HFFc6 (cell line): ENCODE measurements at places on chromosomes 7 and 10. TPM values are rescaled to one million over a fixed set of nuclear protein-coding genes. Genes with fewer than 3 reads are reported as not detected.

EBF3 gene
- total RNA-seq: 0.07 to 0.14 TPM in 2 of 3 replicates, not detected in the other

ADRB1 gene
- total RNA-seq: not detected in 2 replicates

NUTM2A gene
- total RNA-seq: 0.16 TPM in 1 of 2 replicates, not detected in the other

HOXA4 gene
- total RNA-seq: 0.46 to 1.0 TPM (median 0.66 TPM) in 3 replicates

IKZF1 gene
- not detected in 3 replicates for total RNA-seq

SLC13A1 gene
- not detected in 3 replicates for total RNA-seq

FXYD4 gene
- total RNA-seq: not detected in 3 replicates

PDK4 gene
- not detected in 3 replicates for total RNA-seq

MAGI2 gene
- 7.1 to 7.7 TPM (median 7.6 TPM) in 3 replicates for total RNA-seq

DNAH11 gene
- 0.72 to 2.4 TPM (median 1.3 TPM) in 3 replicates for total RNA-seq

C10orf90 gene
- total RNA-seq: not detected in 3 replicates

SFTPA1 gene
- not detected in 3 replicates for total RNA-seq

WNT2 gene
- 0.08 TPM in 1 of 3 replicates, not detected in the others for total RNA-seq

EPHB4 gene
- total RNA-seq: 4.4 to 10.8 TPM (median 7.4 TPM) in 3 replicates
